Mammary epithelial cell (primary cell): ENCODE measurements at places on chromosomes 4 and X. TPM values are rescaled to one million over a fixed set of nuclear protein-coding genes. Genes with fewer than 3 reads are reported as not detected.
A peak's percentile ranks its signal among the peaks of the same experiment; 100 is the strongest.

DNA sequence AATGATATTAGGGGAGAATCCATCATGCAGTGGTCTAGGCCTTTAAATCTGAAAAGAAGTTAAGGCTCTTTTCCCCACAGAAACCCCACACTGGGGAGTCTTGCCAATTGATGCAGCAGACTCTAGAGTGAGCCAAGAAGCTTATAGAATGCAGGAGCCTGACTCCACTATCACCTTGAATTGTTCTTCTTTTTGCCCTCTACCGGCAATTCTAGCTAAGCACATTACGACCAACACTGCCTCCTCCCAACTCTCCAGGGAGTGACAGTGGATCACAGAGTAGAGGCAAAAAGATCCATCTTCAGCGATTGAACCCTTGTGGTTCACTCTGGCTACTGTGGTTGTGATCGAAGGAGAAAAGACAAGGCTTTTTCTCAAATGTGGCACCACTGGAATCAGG, 331.5 kb downstream of the NKX6-1 start:
- no peak for DNase-seq

DNA sequence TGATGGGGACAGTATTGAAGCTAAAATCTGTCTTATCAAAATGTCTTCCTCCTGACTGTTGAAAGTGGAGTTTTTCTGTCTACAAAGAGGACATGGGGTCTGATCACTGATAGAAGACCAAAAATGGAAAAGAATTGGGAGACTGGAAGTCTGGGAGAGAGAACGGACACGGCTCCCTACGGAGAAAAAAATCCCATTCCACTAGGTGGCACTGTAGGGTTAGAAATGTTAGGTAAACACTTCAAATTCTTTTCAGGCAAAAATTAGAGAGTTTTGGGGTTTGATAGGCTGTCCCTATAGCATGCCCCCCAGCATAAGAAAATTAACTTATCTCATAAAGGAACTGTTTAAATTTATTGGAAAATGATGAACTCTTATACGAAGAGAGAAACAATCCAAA, 200.5 kb downstream of the FAM133A start:
- DNase-seq, result peak; percentile 8

DNA sequence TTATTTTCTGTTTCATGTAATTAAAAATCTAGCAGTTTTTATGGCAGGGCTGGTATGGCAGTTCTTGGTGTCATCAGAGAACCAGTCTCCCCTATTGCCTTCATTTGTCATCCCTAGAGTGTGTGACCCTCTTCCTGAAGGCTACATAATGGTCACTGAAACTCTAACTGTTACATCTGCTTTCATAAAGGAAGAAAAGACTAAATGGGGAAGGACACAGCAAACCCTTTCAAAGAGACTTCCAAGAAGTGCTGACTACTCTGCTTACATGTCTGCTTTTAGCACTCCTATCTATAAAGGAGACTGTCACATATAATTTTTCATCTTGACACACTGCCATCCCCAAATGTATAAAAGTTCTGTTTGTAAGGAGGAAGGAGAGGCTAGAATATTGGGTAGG, 105.9 kb upstream of the DIAPH2 start:
- DNase-seq, result no peak

- DNase-seq, result peak; percentile 29
Measured at GRCh38 chr4:186297013-186297645, 31.1 kb downstream of the F11 start.

- DNase-seq, result no peak
Measured at GRCh38 chrX:2434270-2435163, 66.3 kb downstream of the DHRSX start.

DNA sequence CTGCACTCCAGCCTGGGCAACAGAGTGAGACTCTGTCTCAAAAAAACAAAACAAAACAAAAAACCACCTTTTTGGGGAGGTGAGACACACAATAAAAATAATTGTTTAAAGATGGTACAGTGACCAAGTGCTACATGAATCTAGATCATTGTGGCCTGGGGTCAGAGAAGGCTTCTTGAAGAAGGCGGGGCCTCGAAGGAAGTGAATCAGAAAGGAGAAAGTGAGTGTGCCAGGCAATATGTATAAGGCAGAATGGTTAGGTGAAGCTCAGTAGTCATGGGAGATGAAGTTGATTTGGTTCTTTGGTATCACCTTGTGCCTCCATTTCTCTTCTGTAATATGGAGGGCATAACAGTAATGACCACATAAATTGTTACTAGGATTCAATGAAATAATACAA, 58.9 kb downstream of the DOCK11 start:
- DNase-seq, result no peak

Gene NSUN7
- 0.33 TPM for total RNA-seq

Gene P2RY4
- total RNA-seq, result not detected

Gene ATOH1
- total RNA-seq, result not detected

Gene MSX1
- 2.3 and 2.6 TPM in 2 replicates for total RNA-seq

Gene TMPRSS11A
- total RNA-seq, result not detected in 2 replicates
